ENCODE measurements at places on chromosomes 5 and 9. TPM values are rescaled to one million over a fixed set of nuclear protein-coding genes. Genes with fewer than 3 reads are reported as not detected.

GRCh38 chr9:2015581-2016407 lies 647 bp downstream of the SMARCA2 start:
- peak; percentile 40 for DNase-seq

DNA sequence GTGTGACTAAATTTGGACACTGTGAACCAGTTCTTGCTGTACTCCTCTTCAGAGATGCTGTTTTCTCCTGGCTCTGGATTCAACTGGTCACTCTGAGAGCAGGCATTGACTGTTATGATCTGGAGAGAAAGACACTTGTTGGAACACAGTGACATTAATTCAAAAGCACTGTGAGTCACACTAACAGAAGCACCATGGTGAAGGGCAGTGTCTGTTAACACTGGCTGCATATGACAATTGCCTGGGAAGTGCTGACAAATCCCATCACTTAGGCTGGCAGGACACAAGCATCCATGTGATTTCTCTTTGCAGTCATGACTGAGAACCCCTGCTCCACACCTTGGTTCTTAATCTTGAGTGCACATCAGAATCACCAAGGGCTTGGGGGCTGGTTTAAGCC lies 132.4 kb downstream of the TRPM6 start:
- no peak for DNase-seq

TMEM167A gene
- total RNA-seq = 96.2 TPM

- DNase-seq = no peak
Observed at GRCh38 chr5:111480346-111480745, 32.0 kb downstream of the STARD4 start.

LMX1B gene
- not detected for total RNA-seq

CEL gene
- total RNA-seq = 1.8 TPM

DNA sequence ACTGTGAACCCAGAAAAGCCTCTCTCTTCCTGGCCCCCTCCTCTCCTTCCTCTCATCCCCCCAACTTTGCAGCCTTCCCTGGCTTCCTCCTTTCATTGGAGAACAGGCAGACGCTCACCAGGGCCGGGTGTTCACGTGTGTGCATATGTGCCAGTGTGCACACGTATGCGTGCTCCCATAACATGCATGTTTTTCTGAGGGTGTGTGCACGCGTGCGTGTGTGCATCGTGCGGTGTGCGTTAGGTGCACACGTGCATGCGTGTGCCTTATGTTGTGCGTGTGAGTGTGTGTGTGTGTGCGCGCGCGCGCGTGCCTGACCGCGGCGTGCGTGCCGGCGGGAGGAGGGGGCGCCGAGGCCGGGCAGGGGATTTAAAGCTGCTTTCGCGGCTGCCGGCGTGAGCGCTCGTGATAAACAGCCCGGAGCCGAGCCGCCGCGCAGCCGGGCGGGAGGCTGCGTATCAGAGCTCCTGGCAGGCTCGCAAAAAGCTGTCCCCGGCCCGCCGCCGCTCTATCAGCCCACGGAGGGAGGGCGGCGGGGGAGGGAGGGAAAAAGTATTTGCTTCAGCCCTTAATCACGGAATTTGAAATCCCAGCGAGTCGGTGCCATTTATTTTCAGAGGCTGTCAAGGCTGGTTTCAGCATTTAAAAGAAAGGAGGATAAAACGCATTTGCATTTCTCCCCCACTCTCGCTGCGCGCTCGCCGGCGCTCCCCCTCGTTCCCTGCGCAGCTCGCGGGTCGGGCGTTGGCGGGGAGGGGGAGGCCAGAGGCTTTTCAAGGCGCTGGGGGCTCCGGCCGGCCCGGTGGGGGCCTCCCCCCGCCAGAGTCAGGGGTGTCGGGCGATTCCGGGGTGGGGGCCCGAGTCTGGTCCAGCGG lies 183.9 kb downstream of the C9orf50 start:
- DNase-seq = no peak

Data from activated T-helper 1 cell treated with anti-CD3 and anti-CD28 coated beads, Interleukin-12 subunit alpha, Interleukin-12 subunit beta, Interleukin-2, Interleukin-4 antibody, amounts not matched to agents 30 ng/mL and 10 ng/mL and 1 ng/mL, durations not matched to agents 14 hours and 24 hours and 36 hours (primary cell).